Hepatic stellate cell (primary cell): ENCODE measurements at places on chromosomes 16 and 17.

- no peak for DNase-seq
Observed at GRCh38 chr16:88523309-88524161, 46.7 kb upstream of the ZC3H18 start.

DNA sequence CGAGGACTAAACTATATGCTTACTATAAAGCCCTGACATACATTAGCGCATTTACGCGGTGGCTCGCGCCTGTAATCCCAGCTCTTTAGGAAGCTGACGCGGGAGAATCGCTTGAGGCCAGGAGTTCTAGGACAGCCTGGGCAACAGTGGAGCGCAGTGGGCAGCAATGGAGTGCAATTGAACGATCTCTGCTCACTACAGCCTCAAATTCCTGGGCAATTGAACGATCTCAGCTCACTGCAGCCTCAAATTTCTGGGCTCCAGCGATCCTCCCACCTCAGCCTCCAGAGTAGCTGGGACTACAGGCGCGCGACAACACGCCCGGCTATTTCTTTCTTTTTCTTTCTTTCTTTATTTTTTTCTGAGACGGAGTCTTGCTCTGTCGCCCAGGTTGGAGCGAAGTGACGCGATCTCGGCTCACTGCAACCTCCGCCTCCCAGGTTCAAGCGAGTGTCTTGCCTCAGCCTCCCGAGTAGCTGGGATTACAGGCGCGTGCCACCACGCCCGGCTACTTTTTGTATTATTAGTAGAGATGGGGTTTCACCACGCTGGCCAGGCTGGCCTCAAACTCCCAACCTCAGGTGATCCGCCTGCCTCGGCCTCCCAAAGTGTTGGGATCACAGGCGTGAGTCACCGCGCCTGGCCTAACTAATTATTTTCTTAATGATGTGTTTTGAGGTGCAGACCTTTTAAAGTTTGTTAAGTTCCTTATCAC, 506 bp upstream of the COG7 start:
- DNase-seq = no peak

DNA sequence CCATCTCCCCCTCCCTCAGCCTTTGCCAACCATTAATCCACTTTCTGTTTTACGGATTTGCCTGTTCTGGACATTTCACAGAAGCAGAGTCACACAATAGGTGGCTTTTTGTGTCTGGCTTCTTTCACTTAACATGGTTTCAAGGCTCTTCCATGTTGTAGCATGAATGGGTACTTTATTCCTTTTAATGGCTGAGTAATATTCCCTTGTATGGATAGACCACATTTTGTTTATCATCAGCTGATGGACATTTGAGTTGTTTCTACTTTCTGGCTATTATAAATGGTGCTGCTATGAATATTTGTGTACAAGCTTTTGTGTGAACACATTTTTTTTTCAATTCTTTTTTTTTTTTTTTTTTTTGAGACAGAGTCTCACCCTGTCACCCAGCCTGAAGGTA, 175.6 kb upstream of the RPH3AL start:
- DNase-seq = no peak

DNA sequence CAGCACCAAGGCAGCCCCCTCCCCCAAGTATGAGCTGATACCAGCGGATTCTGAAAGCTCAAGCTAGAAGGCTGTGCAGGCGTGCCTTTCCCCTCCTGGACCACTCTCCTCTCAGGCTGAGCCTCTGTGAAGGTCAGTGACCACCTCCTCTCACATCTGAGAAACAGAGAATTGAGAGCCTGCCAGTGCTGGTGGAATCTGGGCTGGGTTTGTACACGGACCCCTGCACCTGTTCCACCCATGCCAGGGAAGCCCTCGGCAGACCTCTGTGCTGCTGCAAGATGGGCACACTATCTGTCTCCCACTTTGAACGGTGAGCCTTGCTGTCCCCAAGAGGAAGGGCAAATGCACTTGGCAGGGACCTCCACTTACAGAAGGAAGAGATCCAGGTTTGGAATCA, 54.7 kb upstream of the SDK2 start:
- no peak for DNase-seq

GRCh38 chr16:51701025-51701424, 550.0 kb upstream of the SALL1 start:
- no peak for DNase-seq

DNA sequence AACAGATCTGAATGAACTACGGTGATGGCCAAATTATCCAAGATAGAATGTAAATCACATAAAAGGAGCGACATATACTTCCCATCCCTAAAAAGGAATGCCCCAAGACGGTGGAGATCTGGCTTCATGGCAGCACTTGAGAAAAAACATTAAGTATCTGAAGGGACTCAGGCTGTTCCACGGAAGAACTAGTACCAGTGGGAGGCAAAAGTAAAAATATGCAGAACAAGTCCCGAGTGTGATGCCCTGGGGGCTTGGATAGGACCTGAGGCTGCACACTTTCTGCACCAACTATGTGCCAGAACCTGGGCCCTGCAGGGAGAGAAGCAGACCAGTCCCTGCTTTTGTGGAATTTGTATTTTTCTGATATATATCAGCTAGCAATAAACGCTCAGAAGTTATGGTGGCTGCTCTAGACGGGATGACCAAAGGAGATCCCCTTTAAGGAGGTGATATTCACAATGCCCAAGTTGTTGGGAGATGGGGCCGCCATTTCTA, 539 bp upstream of the CKLF start:
- DNase-seq = no peak

GRCh38 chr17:73533127-73533526, 111.1 kb downstream of the SDK2 start:
- no peak for DNase-seq

GRCh38 chr16:88782454-88783390, 2.3 kb downstream of the PIEZO1 start:
- peak; percentile 90 for DNase-seq

DNA sequence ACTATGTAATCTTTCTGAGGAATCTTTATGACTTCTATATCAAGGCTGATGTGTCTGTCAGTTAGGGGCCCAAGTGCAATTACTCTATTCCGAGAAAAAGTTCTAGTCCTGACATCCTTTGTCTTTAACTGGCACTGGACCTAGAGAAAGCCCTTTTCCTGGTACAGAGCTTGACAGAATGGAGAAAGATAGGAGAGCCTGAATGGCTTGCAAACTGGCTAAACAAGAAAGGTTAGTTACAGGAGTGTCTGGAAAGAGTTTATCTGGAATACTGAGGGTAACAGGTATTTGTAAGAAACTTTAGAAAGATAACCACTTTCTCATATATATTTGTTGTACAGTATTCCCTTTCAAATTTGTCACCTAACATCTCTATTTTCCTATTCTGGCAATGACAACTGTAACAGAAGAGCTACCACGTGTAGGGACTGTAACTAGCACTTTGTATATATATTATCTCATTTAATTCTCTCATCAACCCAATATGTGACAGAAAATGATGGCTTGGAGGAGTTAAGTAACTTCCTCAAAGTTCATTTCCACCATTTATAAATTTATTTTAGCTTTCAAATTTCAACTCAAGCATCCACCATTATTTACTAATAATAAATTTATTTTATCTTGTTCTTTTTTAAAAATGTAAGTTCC, 97.4 kb upstream of the C17orf78 start:
- no peak for DNase-seq

DNA sequence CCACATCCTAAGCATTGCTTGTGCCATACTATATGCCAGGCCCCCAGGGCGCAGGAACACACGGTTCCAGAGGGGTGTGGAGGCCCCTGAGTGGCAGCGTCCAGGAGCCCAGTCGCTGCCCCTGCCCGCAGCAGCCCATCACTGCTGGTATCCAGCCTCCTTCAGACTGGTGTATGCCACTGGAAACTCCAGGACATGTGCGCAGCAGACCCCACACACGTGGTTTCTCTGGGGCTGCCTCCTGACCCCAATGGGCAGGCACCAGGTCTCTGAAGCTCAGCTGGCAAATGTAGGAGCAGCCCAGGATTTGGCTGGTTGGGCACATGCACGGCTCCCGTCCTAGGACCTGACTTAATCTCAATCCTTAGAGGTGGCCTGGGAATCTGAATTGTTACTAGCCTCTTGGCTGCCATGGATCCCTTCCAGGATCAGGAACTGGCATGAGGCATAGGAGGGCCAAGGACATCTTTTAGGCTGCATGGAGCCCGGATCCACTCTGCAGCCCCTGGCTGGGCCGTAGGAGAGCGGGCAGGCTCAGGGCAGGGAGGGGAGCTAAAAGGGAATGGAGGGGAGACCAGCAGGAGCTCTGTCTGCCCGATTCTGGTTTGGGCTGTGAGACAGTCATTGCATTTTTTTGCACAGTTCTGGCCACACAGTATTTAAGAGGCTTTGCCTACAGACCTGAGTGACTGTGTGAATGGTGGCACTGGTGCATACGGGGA, 62.3 kb downstream of the RAI1 start:
- no peak for DNase-seq

DNA sequence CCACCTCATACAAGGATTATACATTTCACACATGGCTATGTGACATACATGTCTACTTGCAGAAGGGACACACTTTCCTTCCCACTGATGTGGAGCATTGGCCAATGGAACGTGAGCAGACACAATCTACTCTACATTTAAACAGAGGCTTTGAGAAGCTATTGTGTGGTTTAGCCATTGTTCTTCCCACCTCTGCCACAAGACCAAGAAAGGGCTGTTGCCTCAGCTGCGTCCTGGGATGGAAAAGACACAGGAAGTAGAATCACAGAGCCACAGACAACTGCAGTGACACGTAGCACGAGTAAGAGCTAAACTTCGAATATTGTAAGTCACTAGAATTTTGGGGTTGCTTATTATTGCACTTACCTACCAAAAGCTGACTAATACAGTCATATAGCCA, 33.3 kb downstream of the PRKCB start:
- no peak for DNase-seq

DNA sequence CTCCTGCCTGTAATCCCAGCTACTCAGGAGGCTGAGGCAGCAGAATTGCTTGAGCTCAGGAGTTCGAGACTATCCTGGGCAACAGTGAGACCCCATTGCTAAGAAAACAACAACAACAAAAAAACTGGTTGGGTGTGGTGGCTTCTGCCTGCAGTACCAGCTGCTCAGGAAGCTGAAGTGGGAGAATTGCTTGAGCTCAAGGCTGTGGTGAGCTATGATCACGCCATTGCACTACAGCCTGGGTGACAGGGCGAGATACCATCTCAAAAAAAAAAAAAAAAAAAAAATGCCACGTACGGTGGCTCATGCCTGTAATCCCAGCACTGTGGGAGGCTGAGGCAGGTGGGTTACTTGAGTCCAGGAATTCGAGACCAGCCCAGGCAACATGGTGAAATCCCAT, 34.1 kb downstream of the NME2 start:
- no peak for DNase-seq

DNA sequence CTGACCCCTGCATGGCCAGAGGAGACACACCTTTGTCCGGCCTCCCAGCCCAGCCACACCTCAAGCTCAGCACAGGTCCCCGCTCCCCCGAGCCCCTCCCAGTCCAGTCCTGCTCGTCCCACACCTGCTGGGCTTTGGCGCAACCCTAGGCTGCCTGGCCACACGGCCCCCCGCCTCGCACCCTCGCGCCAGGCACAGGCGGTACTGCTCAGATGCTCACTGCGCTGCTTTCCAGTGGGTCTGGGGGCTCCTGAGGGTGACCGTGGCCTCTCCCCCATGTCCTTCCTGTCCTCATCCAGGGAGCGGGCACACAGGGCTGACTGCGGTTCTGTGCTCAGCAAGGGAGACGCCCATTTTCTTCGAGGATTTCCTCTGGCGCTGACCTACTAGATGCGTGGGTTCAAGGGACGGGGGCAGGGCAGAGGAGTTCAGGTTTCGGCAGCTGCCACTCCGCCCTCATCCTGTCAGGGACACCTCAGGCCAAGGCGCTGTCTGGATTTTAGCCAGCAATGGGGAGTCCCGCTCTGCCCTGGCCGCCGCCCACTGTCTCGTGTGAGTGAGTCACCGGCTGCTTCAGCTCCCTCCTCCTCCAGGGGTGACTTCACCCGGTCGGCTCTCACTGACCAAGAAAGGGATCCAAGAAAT, 118.0 kb upstream of the ZNF469 start:
- peak; percentile 73 for DNase-seq

- DNase-seq = no peak
Observed at GRCh38 chr17:49554694-49555494, 20.8 kb upstream of the NXPH3 start.

GRCh38 chr17:65103896-65104295, 33.3 kb upstream of the RGS9 start:
- no peak for DNase-seq

DNA sequence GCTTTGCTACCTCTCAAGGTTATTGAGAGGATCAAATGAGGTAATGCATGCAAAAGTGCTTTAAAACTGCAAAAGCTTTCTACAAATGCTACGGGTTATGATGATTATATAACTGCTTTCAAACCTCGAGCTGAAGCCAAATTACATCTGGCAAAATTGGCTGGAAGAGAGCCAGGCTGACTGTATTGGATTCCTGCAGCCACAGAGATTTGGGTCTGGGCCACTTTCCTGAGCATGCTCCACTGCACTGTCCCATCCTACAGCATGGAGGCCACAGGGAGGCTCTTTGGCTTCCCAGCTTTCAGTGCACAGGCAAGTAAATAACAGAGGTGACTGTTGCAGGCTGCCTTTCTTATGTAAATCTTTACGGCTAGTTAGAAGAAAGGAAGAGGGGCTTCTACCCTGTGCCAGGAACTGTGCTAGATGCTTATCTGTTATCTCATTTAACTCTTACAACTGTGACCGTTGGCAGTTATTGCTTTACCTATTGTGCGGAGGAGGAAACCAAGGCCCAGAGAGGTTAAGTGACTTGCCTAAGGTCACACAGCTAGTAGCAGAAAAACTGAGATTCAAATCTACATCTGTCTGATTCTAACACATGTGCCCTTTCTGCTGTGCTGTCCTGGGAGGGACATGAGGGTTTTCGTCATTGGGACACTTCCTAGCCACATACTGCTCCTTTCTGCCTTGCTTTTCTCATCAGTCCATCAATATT, 121.8 kb downstream of the SPACA3 start:
- no peak for DNase-seq

DNA sequence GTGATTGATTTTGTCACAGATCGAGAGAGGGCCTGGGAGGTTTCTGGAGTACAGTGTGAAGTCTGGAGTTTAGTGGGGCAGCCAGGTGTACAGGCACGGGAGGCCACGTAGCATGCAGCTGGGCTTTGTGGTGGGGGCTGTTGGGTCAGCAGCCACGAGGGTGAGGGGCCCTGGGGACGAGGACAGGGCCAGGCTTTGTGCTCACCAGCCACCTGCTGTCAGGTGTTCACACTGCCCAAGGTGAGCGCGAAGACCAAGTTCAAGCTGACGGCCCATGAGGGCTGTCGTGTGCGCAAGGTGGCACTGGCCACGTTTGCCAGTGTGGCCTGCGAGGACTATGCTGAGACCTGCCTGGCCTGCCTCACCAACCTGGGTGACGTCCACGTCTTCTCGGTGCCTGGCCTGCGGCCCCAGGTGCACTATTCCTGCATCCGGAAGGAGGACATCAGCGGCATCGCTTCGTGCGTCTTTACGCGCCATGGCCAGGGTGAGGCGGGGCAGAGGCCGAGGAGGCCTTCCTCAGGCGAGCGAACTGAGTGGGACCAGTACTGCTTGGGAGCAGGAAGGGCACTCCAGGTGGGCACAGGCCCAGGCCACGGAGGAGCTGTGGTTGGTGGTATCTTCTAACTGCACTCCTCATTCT, 15.9 kb downstream of the LLGL1 start:
- no peak for DNase-seq

- DNase-seq = no peak
Observed at GRCh38 chr17:49629447-49629846, 48.5 kb downstream of the SPOP start.

GRCh38 chr17:79939755-79940458, 95.8 kb downstream of the TBC1D16 start:
- DNase-seq = no peak
